HTR-8/SVneo (cell line): ENCODE measurements at places on chromosomes 3 and 15.

DNA sequence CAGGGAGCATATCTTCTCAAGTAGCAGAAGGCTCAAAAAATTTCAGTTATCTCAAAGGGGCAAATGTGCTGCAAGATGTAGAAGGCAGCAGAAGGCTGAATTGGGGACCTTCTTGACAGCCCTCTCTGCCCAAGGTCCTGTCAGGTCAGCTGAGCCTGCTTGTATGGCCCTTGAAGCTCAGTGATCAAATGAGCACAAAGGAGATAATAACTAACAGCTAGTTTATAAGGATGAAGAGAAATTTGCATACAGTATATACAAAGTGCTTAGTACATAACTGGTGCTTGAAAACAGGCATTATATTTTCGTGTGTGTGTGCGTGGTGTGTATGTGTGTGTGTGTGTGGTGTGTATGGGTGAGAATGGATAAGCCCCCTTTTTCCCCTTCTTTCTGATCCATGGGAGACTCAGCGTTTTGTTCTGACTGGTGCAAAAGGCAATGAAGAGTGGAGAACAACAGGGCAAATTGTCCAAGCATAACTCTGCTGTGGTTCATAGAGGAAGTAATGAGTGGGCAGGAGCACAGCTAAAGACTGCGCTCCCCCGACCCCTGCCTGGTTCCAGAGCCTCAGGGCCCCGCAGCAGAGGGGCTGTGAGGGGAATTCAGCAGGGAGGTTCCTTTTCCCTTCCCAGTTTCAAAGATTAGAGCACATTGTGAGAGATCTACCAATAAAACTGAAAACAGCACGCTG lies 356.8 kb upstream of the NR2F2 start:
- no peak for DNase-seq

- DNase-seq, result peak; percentile 10
These were observed 110.2 kb downstream of the NR1I2 start for GRCh38 chr3:119891944-119892721.

DNA sequence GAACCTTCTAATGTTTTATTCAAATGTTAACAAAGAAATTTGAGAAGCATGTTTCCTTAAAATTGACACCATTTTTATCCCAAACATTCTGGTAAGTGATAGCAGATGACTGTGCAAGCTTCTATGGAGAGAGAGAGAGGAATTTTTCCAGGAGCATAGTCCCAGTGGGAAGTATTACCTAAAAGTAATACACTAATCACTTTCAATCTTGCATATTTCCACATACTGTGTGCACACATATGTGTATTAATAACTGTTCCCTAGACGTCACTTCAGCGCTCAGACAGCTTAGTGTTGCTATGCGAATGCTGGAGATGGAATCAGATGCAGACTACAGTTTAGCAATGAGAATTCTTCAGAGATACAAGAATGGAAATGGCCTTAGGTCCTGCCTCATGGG lies 424.3 kb upstream of the TPRG1 start:
- DNase-seq, result no peak

DNA sequence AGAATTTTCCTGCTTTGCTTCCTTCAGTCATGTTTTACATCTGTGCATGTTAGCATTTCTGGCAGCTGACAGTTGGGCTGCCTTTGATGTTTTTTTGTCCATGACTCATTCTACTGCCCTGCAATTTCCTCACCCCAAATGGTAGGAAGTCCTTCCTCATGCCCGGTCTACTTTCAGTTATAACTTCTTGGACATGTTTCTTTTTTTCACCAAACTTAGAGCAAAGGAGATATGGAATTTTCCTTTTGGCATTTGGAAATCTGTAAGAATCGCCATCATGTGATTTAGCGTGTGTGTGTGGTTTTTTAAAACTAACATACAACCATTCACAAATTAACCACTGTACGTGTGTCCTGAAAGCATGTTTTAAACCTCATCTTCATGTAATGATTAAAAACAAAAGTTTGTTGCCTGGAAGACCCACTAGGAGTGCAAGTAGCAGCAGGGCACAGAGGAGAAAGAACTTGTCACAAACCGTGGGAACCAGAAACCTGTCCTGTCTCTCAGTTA lies 430.7 kb upstream of the CFAP20DC start:
- DNase-seq, result no peak

DNA sequence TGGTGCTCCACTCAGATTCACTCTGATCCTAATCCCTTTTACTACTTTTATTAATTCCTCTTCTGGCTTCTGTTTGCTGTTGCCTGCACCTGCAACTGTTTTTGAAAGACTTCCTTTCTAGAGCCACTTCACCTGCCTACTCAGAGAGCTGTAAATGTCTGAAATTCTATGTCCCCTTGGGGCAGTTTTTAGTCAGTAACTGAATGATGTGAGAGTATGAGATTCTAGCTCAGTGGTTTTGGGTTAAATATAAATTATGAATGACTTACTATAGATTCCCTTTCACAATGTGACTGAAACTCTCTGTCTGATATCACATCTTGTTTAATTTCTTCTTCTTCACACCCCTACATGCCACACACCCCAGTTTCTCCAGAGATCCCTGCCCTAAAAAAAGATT lies 47.8 kb upstream of the LRRC3B start:
- DNase-seq, result no peak

- DNase-seq, result no peak
These were observed 393.6 kb upstream of the TPM1 start for GRCh38 chr15:62648954-62649353.

DNA sequence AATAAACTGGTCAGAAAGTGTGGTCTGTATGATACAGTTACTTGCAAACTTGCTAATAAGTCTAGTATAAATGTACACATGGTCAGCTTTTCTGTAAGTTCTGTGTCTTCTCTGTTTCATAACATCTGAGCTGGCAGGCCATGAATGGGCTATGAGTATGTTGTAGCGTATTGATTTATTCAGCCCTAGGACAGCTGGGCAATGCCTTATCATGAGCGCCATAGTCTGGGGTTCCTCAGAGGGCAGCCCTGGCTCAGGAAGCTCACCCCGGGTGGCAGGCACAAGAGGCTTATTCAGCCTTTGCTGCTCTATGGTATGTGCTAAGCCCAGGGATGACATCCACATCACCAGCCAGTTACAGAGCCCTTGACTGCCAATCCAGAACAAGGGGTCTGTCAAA lies 50.7 kb upstream of the CCR2 start:
- no peak for DNase-seq

GRCh38 chr15:57237301-57237642 lies 139.0 kb upstream of the CGNL1 start:
- DNase-seq, result no peak

DNA sequence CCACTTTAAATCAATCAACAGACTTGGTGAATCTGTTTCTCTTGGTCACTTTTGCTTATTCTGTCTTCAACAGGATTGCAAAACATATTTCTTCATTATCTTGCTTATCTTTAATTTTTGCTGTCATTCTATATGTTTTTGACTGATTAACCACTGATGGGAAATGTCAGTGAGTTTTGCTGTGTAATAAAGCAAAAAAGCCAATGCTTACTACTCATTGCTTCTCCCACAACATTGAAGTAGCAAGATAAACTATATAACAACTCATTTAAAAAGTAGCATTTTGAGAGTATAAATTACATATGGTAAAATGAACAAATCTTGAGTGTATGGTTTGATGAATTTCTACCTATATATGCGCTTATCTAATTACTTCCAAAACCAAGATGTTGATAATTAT lies 892 bp downstream of the CD200R1L start:
- DNase-seq, result no peak

GRCh38 chr3:136070953-136071949 lies 105.7 kb downstream of the PPP2R3A start:
- DNase-seq, result peak; percentile 24
